ENCODE measurements at places on chromosomes 12 and 14.

DNA sequence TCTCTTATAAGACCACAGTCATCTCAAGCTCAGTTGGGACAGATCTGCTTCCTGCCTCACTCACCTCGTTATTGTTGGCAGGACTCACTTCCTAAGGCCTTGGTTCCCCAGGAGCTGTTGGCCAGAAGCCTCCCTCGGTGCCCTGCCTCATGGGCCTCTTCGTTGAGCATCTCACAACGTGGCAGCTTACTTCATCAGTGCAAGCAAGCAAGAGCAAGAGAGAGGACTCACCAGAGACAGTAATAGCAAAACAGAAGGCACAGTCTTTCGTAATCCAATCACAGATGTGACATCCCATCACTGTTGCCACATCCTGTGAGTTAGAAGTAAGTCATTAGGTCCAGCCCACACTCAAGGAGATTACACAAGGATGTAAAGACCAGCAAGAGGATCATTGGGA lies 5.1 kb upstream of the NUMB start:
- peak; percentile 97 for DNase-seq

GRCh38 chr12:83514372-83514771 lies 827.7 kb downstream of the TMTC2 start:
- DNase-seq, result no peak

DNA sequence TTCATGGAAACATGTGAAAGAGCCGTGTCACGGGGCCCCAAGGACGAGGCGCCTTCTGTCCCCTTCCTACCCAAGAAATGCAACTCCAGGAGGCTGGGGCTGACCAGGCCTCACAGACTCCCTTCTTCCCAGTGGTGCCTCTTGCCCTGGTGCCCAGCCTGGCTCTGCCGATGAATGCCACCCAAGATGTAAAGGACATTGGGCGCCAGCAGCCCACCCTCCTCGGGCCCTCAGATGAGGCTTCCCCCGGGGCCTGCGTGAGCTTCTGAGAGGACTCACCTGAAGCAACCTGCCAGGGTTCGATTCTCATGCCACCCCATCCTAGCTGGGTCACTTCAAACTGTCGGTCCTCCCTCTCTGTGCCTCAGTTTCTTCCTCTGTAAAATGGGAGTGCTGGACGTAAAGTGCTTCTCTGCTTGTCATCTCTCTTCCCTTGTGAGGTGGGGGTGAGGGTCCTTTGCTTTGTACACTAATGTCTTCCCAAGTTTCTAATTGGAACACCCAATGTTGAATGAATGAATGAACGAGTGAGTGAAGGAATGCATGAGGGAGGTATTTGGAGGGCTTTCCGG lies 10.8 kb downstream of the FAM222A start:
- no peak for DNase-seq

DNA sequence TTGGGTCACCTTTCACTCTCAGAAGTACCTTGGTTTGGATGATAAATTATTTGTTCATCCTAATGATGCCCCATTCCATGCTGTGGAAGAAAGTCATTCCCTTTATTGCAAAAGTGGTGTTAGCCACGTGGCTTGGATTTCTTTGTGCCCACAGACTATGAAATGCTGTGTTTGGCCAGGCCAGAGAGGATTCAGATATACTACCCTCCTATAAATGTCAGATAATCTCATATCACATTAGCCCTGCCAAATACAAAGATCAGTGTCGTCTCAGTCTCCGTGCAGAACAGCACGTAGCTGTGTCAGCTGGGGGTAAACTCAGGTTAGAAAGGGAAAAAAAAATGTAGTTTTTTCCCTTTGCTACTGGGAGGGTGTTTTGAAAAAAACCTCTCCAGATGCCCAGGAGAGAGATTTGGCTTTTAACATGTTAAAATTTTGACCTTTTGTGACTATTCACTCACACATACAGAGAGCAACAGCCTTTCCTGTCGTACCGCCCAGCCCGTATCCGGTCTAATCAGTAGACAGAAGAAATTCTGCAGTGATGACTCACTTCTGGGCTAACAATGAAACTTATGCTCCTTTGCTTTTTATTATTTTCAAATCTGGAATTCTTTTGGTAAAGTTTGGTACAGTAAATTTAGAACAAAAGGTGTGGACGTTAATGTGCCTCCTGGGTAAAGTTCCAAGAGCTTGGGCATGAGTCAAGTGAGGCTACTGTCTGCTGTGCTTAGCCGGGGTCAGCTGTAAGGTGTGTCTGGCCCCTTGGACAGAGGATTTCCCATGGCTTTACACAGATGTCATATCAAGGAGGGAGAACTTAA lies 8.5 kb upstream of the PTPRB start:
- peak; percentile 1 for DNase-seq

GRCh38 chr14:52068615-52069306 lies at the start of gene NID2:
TSS of gene NID2 (minus strand) at chr14:52069059. CDS start at chr14:52068994, 65 bp downstream.
- peak; percentile 26 for DNase-seq
